SK-N-MC (cell line): ENCODE measurements at places on chromosomes 6 and 20.

DNA sequence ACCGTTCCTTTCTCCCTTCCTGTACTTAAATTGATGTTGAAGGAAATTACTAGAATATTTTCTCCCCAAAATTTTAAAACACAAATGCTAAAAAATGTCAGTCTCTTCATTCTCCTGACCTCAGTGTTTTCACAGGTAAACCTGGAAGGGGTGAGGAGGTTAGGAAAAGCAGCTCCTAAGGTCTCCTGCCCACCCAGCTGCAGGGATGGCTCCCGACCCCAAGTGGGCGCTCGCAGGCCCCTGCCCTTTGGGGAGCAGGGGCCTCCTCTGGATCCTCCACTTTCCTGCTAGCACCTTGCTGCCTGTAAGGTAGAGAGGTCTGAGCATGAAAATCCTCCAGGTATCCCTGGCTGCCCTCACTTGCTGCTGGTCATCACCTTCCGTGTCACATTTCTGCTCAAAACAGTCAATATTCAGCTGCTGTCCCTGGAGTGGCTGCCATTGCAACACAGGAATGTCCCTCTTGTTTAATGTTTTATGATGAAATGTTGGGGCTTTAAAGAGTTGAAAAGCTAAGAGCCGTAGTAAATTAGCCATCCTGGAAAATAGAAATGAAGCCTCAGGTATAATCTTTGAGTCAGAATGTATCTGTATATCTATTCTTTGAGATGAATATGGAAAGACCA is 10.9 kb upstream of the HSP90AB1 start:
- DNase-seq: no peak

DNA sequence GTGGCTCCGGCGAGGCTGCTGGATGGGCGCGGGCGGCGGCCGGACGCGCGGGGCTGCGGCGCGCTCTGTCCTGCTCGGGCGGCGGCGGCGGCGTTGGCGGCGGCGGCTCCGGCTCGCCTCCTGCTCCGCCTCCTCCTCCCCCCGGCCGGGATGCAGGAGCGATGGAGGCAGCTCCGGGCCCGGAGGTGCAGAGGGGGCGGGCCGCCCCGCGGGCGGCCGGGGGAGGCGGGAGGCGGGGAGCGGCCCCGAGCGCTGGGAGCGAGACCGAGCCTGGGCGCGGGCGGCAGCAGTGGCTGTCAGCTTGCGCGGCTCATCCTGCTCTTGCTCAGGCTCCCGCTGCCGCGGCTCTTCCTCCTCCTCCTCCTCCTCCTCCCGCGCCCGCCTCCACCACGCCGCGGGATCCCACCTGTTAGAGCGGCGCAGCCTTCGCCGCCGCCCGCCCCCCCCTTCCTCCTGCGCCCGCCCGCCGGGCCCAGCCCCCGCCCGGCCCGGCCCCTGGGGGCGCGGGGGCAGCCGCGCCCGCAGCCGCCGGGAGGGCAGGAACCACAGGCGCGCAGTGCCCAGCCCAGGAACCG is at the start of gene NOL4L:
TSS of gene NOL4L (minus strand) at position 323 of the 575 bp plus-strand sequence. CDS start 443 bp downstream, outside the sequence.
- no peak for DNase-seq

DNA sequence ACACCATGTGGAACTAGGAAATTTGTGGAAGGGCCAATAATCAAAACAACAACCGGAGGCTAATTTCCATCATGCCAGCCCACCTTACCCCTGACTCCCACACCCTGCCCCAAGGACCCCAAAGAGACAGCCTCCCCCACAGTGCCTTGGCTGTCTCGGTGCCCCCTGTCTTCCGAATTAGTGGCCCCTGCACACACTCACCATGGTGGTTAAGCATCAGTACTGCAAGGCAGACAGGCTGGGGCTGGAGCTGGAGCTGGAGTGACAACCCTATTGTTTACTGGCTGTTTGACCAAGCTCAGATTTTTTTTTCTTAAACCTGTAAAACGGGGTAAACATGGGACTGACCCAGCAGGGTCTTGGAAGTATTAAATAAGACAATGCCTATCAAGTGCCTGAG is 238.0 kb downstream of the TFAP2C start:
- DNase-seq: no peak

GRCh38 chr20:11780765-11781369 is 136.8 kb upstream of the BTBD3 start:
- no peak for DNase-seq

- no peak for DNase-seq
Observed at GRCh38 chr20:4060856-4061695, 45.7 kb upstream of the RNF24 start.

DNA sequence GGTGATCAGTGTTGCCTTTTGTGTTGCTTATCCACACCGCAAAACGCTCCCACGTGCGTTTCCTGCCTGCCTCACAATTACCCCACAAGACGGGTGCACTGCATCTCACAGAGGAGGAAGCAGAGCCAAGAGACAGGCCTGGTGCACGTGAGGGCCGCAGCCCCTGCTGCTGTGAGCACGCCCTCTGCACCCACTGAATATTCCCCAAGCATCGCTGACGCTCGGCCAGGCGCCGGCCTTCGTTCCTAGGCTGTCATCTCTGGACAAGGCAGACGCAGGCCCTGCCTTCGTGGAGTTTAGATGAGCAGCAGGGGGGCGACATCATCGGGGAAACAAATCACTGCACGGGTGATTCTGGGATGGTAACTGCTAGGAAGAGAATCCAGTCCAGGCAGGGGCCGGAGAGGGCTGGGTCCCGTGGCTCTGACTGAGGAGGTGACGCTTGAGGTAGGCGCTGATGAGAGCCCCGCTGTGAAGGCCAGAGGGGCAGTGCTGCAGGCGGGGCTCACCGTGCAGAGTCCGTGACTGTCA is 162.4 kb upstream of the QKI start:
- DNase-seq: no peak

- DNase-seq: no peak
Observed at GRCh38 chr6:34319471-34319885, 70.7 kb upstream of the SMIM29 start.

DNA sequence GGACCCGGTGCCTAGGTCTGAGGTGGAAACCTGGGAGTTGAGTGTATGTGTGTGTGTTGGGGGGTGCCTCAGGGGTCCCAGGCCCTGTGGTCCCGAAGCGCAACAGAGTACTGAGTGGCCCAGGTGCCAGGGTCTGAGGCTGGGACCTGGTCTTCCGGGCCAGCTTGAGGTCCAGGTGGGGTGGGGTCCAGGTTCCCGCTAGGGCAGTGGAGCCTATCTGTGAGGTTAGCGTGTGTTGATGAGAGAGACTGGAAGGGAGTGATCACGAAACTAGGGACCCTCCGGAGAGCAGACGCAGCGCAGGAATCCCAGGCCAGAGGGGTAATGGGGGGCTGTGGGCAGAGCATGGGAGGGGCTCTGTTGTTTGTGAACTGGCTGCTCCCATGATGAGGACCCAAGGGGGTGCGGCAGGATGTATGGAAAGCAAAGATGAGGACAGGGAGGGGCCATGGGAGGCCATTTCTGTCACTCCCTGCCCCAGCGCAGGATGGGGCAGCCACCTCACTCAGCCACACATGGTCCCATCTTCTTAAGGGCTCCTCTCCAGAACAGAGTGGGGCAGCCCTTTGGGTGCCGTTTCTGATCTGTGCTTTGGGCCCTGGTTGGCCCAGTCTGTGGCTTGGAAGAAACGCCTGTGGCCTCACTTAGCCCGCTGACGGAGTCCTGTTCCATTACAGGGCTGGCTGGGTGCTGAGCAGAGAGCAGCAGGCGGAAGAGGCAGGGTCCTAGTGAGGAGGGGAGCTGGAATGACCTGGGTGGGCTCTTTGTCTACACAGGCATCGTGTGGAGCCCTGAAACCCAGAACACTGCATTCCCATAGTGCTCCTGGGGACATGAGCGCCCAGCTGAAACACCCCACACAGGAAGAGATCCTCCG is 872 bp downstream of the HSPA12B start:
- DNase-seq: no peak

GRCh38 chr6:107399935-107400334 is 59.4 kb downstream of the PDSS2 start:
- DNase-seq: no peak

GRCh38 chr6:162666246-162666645 is 61.3 kb downstream of the PRKN start:
- no peak for DNase-seq

DNA sequence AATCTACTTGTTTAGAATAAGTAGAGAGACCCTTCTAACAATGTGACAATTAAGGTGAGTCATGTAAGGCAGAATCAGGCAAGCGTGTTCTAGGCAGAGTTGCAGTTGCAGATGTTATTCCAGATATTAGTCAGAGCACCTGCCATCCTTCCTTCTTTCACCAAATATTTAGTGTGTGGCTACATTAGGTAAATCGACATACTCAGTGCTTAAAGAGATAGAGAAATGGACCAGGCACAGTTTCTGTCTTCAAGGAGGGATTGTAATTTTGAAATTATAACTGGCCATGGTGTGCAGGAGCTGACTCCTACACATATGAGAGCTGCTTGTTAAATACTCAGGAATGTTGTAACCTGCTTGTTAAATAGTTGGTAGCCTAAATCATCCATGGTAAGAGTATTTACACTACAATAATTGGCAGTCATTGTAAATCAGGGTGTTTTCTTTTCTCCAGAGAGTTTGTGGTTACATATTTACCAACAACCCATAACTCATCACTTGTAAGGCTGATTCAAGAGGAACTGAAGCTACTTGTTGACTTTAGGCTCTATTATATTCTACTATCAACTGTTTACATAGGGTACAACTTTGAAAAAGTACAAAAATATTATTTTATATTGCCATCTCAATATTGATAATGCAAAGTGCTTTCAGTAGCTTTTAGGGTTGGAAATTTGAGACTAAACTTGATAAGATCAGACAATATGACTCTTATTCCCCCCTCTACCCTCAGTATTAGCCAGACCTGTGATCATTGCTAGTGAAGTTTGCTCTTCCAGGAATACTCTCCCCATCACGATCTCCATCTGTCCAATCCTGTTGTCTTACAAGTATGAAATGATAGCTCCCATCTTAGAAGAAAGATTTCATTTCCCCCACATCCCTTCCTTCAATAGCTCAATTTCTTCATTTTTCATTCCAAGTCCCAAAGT is 607.1 kb downstream of the COL12A1 start:
- DNase-seq: no peak
